Anterior cingulate cortex (tissue), 58 donors: ENCODE measurements at places on chromosomes 4 and X.

GRCh38 chr4:108685036-108685686, 34.8 kb downstream of the OSTC start:
- DNase-seq: no peak

GRCh38 chr4:72984351-72984750, 85.2 kb downstream of the COX18 start:
- DNase-seq: no peak

- DNase-seq: no peak
Measured at GRCh38 chrX:85018471-85018870, 14.8 kb downstream of the APOOL start.

DNA sequence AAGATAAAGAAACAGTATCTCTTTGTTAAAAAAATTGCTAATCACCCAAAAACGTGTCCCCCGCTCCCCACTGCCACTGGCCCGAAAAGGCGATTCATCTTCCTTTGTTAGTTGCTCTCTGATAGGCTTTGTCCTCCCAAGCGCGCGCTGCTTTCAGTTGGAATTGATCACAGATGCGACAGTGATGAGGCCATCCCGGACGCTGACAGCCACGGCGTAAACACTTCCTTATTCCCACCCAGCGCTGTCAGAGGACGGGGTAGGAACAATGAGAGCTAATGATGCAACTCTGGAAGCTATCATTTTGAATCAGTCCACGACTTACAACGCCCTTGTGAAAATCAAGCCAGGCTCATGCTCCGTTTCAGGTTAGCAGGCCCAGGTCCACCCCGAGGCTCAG, 21.4 kb downstream of the SOD3 start:
- DNase-seq: peak; percentile 39

- DNase-seq: no peak
Measured at GRCh38 chr4:26431461-26432180, 58.7 kb downstream of the CCKAR start.

- DNase-seq: no peak
Measured at GRCh38 chrX:5314148-5314547, 914.5 kb downstream of the NLGN4X start.

GRCh38 chrX:73525928-73526690, 36.9 kb upstream of the CHIC1 start:
- no peak for DNase-seq

DNA sequence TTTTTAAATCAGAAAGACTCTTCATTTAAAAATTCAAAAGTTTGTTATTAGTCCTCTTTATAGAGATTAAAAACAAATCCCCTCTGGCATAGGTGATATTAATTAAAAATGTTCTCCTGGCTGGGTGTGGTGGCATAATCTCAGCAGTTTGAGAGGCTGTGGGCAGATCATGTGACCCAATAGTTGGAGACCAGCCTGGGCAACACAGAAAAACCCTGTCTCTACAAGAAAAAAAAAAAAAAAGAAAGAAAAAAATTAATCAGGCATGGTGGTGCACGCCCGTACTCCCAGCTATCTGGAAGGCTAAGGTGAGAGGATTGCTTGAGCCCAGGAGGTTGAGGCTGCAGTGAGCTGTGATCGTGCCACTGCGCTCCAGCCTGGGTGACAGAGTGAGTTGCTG, 38.9 kb downstream of the RASGEF1B start:
- no peak for DNase-seq

DNA sequence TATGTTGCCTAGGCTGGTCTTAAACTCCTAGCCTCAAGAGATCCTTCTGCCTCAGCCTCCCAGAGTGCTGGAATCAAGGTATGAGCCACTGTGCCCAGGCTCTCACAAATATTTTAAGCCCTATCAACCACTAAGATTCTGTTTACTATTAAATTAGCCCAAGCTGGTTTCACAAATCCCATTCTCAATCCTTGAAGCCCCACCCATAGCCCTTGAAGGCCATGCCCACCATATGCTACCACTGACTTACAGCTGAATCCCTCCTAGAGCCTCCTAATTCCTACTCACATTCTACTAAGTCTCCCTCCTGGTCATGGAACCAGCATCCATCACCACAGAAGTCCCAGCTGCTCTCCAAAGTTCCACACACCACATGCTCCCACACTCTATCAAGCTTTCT, 9.7 kb downstream of the GRIPAP1 start:
- no peak for DNase-seq

DNA sequence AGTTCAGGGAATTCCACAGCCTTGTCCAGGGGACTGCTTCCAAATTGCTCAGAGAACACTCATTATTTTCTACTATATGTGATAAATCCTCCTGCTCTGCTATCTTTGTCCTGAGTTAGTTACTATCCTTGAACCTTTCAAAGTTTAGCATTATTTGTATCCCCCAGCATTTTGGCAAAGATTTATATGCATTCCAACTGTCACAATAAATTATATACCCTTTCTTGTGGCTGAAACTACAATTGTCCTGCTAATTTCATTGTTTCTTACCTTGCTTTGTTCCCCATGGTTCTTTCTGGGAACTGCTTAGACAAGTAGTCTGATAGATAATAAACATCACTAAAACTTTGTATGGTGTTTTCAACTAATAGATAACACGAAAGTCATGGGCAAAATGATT, 40.5 kb downstream of the TECRL start:
- DNase-seq: no peak

- DNase-seq: no peak
Measured at GRCh38 chr4:121778991-121779628, 14.1 kb upstream of the SMIM43 start.

GRCh38 chr4:1872870-1873269, 1.7 kb downstream of the NSD2 start:
- no peak for DNase-seq

- no peak for DNase-seq
Measured at GRCh38 chr4:138910195-138910913, 105.2 kb upstream of the NOCT start.

DNA sequence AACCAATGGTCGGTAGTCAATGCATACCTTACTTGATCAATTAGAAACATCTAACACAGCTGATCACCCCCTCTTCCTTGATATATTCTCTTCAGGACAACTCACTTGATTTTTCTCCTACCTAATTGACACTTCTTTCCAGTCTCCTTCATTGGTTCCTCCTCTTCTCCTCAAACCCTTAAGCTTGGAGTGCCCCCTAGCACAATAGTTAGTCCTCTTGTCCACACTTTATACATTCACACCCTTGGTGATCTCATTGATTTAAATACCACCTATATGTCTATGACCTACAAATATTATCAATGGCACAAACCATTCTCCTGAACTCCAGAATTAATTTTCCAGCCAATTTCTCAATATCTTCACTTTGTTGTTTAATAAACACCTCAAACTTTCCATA, 724.0 kb downstream of the ADGRL3 start:
- DNase-seq: no peak

- DNase-seq: no peak
Measured at GRCh38 chr4:121003863-121004262, 68.5 kb downstream of the NDNF start.

DNA sequence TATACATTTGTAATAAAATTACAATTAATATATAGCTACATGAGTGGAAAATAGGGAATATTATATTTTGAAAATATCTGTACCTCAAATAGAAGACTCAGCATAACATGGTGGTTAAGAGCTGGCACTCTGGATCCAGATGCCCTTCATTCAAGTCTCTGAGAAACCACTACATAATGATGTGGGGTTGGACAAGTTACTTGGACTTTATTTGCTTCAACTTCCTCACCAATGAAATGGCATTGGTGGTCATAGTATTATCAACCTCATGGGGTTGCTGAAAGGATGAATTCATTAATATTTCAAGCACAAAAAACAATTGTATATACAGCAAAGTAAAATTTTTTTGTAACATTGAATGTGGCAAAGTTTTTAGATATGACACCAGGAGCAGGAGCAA, 46.4 kb upstream of the UGT2B7 start:
- DNase-seq: no peak

DNA sequence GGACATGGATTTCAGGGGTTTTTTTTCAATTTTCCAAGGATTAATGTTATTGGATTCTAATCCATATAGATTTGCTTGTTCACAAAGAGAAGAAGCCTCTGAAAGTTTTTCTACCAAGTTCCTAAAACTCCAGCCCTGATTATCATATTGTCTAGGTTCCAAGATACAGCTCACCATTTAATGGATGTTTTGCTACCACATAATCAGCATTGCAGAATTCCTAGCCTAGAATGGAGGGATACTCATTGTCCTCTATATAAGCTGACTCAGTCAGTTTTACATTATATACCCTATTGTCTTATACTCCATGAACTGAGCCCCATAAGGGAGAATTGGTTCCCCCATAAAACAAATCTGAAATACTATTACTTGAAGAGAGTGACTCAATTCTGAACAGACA, 664.7 kb upstream of the FAM241A start:
- no peak for DNase-seq

- DNase-seq: no peak
Measured at GRCh38 chrX:115322375-115322774, 32.9 kb downstream of the LUZP4 start.

DNA sequence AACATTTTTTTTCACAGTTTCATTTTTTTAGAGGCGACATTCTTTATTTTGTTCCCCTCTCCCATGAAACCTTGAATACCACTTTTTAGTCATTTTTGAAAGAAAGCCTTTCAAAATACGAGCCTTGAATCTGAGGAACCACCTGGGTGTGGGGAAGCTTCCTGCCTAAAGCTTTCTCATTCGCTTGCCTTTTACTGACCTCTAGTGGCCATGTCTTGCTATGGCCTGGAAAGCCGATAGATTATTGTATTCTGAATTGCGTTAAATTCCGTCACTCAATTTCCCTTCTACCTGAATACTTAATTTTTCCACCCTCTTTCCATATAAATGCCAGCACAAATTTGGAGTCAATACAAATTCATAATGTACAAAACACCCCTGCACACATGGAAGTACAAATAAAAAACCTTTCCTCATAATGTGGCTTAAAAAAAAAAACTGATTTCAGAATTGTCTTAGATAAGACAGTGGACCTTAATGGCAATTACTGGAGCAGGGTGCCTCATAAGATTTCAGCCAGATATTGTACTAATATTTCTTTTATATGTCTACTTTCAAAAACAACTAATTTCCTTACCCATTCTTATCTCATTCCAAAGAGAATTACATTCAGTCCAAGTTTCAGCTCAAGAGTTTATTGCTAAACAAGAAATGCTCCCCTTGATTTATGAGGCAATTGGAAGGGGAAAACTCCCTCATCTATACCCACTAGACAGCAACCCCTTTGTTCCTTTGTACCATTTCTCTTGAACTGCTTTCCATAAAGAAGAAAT, 217.9 kb downstream of the CENPC start:
- peak; percentile 5 for DNase-seq

GRCh38 chrX:12319003-12319519, 180.8 kb downstream of the FRMPD4 start:
- DNase-seq: no peak

GRCh38 chr4:61571761-61572559, 371.8 kb downstream of the ADGRL3 start:
- DNase-seq: no peak

DNA sequence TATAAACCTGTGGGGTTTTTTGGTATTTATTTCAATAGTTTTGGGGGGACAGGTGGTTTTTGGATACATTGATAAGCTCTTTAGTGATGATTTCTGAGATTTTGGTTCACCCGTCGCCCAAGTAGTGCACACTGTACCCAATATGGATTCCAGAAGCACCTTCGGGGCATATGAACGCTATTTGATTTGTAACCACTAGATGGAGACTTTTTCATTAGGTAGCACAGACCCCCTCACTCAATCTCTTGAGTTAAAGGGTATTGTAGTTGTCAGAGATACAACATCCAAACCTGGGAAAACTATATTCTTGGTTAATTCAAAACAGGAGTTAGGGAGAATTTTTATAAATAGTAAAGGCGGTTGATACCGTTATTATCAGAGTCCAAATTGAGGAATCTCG, 79.8 kb downstream of the SPANXN3 start:
- no peak for DNase-seq

GRCh38 chrX:67328476-67328875, 215.3 kb upstream of the AR start:
- no peak for DNase-seq

DNA sequence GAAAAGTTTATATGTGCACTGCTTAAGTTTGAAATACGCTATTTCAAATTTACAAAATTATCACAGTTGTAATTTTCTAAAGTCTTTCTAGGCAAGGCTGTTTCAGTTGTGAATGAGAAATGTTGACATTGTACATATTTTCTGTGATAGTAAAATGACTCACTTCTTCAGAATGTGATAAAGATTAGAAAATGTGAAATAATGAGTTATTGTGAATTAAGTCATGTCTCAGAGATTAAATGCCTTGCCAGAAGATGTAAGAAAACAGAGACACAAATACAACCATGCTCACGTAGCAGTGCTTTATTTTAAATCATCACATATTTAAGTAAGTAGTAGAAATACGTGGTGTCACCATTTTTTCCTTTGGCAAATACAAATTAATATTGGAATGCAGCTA, 768 bp downstream of the CLCN4 start:
- DNase-seq: no peak

- no peak for DNase-seq
Measured at GRCh38 chr4:88616275-88617150, 24.2 kb downstream of the HERC3 start.

- peak; percentile 38 for DNase-seq
Measured at GRCh38 chrX:153727123-153727931, 2.7 kb downstream of the ABCD1 start.

- no peak for DNase-seq
Measured at GRCh38 chr4:129490516-129490915, 394.6 kb downstream of the C4orf33 start.

GRCh38 chr4:146310319-146311021, 96.1 kb downstream of the REELD1 start:
- DNase-seq: no peak

GRCh38 chr4:142095886-142096605, 459.7 kb downstream of the IL15 start:
- no peak for DNase-seq

GRCh38 chr4:33272722-33273121, 2552.6 kb downstream of the PCDH7 start:
- DNase-seq: no peak

GRCh38 chr4:47829438-47829837, 8.4 kb downstream of the CORIN start:
- no peak for DNase-seq

DNA sequence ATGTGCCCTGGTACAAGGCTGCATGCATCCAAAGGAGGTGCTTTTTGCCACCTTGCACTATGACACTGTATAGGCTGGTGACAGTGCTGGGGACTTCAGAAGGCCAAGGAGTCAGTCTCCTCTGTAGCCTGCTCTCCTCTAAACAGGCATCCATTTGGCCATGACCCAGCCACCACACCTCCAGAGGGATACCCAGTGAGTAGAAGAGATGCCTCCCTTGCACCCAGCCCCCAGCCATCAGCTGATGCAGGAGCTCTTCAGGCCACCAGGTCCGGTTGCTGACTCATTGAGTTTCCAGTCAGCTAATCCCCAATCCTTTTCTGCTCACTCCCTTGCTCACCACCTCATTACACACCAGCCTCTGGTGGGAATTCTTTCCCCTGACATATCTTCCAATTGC, 99.8 kb downstream of the PJA1 start:
- no peak for DNase-seq

GRCh38 chrX:23383411-23383810, 48.8 kb downstream of the PTCHD1 start:
- no peak for DNase-seq
